ENCODE measurements at places on chromosomes 11 and 22. TPM values are rescaled to one million over a fixed set of nuclear protein-coding genes. Genes with fewer than 3 reads are reported as not detected.

DNA sequence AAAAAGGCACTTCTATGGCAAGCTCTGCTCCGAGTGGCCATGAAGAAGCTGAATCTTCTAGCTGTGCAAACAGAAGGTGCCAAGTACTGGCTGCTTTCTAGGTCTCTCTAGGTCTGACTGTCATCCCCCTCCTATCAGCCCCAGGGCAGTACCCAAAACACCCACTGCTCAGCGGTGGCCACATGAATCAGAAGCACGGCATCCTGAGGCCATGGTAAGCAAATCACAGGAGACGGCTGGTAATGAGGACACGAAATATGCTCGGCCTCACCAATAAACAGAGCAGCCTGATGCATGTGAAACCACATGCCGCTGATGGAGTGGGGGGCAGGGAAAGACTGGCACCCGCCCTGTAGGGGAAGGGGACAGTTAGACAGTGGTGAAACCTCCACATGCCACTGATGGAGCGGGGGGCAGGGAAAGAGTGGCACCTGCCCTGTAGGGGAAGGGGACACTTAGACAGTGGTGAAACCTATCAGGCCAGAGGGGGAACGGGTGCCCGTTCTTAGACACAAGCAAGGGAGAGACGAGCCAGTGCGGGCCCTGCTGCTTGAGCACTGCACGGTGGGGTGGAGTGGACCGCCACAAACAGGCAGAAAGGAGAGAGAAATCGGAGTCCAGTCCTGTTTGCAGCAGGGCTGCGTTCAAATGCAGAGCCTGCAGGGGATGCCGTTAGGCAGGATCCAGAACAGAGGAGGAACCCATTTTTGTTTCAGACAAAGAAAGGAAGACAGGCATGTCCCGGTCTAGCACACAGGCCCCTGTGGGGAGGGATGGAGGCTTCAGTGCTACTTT is 29.9 kb upstream of the MOB2 start:
- peaks cover 27% of the 10 kb centered on the region for H3K4me1 ChIP-seq
- peaks cover 5% of the 10 kb centered on the region for H3K36me3 ChIP-seq
- no peaks in the 10 kb centered on the region for H3K27me3 ChIP-seq

GRCh38 chr11:11324090-11324489 is 29.0 kb downstream of the CSNK2A3 start:
- H3K4me1 ChIP-seq, result peaks cover 8% of the 10 kb centered on the region
- H3K27me3 ChIP-seq, result no peaks in the 10 kb centered on the region
- peaks cover 21% of the 10 kb centered on the region for H3K36me3 ChIP-seq
- H3K4me3 ChIP-seq, result no peak overlapping the region
- DNase-seq, result peak; percentile 46

- H3K36me3 ChIP-seq, result no peaks in the 10 kb centered on the region
- no peak for DNase-seq
- no peak overlapping the region for H3K4me3 ChIP-seq
- H3K27me3 ChIP-seq, result no peaks in the 10 kb centered on the region
Measured at GRCh38 chr22:32951076-32951806, 106.9 kb downstream of the SYN3 start.

DNA sequence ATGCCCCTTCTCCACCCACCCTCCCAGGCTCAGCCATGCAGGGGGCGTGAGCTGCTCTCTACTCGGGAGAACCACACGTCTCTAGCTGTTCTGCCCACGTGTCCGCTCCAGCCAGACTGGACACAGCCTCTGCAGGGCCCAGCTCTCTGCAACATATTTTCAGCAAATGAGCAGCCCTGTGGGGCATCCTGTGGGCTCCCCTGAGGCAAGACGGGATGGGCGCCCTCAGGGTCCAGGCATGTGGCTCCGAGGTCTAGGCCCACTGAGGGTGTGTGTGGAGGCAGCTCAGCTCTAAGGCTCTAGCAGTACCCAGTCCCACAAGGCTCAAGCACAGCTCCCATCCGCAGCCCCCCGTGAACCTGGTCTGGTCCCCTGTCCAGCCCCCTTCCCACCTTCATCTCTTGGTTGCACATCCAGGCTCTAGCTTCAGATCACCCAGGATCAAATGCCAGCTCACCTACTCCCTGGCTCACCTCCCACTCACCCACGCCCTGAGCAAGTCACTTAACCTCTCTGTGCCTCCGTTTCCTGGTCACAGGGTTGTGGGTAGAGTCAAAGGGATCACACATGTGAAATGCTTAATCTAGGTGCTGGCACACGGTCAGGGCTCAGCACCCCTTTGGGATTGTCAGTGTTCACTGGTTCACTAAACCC is 57.8 kb upstream of the TCF20 start:
- no peak overlapping the region for H3K27ac ChIP-seq
- peaks cover 6% of the 10 kb centered on the region for H3K4me1 ChIP-seq
- no peak for DNase-seq
- no peaks in the 10 kb centered on the region for H3K27me3 ChIP-seq
- no peak overlapping the region for H3K4me3 ChIP-seq

- H3K4me1 ChIP-seq, result no peaks in the 10 kb centered on the region
- DNase-seq, result no peak
- no peaks in the 10 kb centered on the region for H3K27me3 ChIP-seq
- H3K27ac ChIP-seq, result no peak overlapping the region
Measured at GRCh38 chr22:20463324-20464095, 25.9 kb upstream of the SCARF2 start.

DNA sequence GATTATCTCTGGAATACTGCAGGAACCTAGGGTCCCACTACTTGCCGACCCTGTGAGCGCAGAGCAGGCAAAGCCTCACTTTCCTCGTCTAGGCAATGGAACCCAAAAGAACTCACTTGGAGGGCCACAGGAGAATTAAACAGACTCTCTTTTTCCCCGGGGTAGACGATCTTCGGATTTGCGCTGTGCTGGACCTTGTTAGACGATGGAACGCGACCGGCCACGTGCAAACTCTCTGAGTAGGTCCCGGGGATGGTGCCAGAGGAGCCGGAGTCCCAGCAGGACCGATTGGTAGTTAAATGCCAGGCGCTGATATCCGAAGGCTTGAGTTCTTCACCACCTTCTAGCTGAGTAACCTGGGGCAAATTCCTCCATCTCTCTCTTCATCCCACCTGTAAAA is 1.0 kb upstream of the SLC1A2 start:
- H3K27ac ChIP-seq, result no peak overlapping the region
- H3K4me3 ChIP-seq, result no peak overlapping the region
- no peak for DNase-seq
- H3K27me3 ChIP-seq, result peaks cover 88% of the 10 kb centered on the region
- no peaks in the 10 kb centered on the region for H3K4me1 ChIP-seq

DNA sequence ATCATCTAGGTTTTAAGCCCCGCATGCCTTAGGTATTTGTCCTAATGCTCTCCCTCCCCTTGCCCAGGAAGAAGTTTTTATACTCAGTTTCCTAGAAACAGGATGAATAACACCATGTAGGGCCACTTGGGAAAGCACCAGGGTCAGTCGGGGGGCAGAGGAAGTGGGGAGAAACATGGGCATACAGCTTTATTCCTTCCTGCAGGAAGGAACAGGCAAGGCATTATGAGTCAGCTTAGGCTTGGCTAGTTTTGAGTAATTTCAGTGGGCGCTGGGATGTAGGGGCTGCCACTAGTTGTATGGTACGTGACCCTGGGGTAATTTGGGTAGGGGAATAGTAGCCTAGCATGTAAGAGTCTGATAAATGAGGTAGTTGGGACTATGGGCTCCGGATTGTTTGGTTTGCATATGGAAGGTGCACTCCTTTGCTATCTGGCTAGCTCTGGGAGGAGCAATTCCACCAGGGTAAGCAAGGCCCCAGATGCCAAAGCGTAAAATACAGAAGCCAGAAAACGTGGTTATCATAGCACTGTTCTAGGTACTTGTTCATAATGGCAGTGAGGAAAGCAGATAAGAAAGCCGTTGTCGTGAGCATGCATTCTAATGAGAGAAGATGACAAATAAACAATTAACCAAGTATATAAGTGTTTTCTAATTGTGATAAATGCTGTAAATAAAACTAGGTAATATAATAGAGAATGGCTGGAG is 24.8 kb downstream of the ACER3 start:
- no peak overlapping the region for H3K27ac ChIP-seq
- DNase-seq, result peak; percentile 65
- no peak overlapping the region for H3K4me3 ChIP-seq

GRCh38 chr11:13228572-13228971 is 49.0 kb upstream of the BMAL1 start:
- peaks cover 6% of the 10 kb centered on the region for H3K4me1 ChIP-seq
- H3K36me3 ChIP-seq, result no peaks in the 10 kb centered on the region
- no peak overlapping the region for H3K27ac ChIP-seq
- no peaks in the 10 kb centered on the region for H3K27me3 ChIP-seq
- DNase-seq, result no peak

DNA sequence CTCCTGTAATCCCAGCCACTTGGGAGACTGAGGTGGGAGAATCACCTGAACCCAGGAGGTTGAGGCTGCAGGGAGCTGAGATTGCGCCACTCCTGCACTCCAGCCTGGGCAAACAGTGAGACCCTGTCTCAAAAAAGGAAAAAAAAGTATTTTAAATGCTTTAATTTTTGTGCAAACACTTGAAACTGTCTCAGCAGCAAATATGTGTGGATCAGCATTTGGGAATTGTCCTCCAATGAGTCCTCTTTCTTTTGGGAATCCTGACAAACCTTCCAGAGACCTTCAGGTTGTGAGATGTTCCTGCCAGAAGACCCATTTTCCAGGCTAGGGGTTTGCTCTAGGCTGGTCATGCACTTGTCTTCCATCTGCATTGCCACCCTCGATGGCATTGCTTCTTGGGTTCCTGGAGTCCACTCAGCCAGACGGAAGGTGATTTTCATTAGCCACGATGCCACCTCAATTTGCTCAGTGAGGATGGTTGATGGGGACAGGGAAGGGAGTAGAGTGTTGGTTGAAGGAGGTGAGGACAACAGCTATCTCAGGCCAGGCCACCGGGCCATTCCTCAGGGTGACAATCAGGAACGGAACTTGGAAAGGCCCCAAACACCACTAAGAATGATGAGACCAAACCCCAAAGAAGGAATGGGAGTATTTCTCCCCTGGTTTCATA is 55.4 kb downstream of the ST14 start:
- H3K4me1 ChIP-seq, result no peaks in the 10 kb centered on the region
- no peak overlapping the region for H3K27ac ChIP-seq
- H3K4me3 ChIP-seq, result no peak overlapping the region
- no peaks in the 10 kb centered on the region for H3K27me3 ChIP-seq
- no peaks in the 10 kb centered on the region for H3K36me3 ChIP-seq

GRCh38 chr11:22656130-22656529 is 10.3 kb upstream of the GAS2 start:
- H3K27ac ChIP-seq, result no peak overlapping the region
- peaks cover 7% of the 10 kb centered on the region for H3K4me1 ChIP-seq
- H3K27me3 ChIP-seq, result no peaks in the 10 kb centered on the region
- no peaks in the 10 kb centered on the region for H3K36me3 ChIP-seq

BATF2 gene
- total RNA-seq, result 1.3 TPM

FIBIN gene
- 12.5 TPM for total RNA-seq

EHF gene
- total RNA-seq, result 1.1 TPM

LGR4 gene
- 14.8 TPM for total RNA-seq

WNT11 gene
- not detected for total RNA-seq
